NK-92 treated with Interleukin-12 subunit alpha and Interleukin-12 subunit beta, amount 100 ng/mL, for 24 hours (cell line): ENCODE measurements at places on chromosomes 6 and 20.

DNA sequence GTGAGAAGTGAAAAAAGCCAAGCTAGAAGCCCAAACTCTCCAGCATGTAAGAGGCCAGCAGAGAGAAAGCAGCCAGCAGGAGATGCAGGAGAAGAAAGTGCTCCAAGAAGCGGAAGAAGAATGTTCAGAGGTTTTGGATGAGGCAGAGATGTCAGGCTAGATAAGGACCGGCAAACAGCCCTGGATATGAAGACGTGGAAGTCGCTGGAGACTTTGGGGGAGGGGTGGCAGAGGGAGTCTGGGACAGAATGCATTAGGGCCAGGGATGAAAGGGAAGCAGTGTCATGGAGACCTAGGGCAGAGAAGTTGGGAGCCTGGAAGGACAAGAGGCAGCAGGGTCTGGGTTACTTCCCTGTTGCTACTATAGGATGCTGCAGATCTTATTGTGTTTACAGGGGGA is 5.3 kb upstream of the SCUBE3 start:
- no peak for DNase-seq

GRCh38 chr6:108832738-108833137 is 15.5 kb upstream of the ARMC2 start:
- DNase-seq: no peak

DNA sequence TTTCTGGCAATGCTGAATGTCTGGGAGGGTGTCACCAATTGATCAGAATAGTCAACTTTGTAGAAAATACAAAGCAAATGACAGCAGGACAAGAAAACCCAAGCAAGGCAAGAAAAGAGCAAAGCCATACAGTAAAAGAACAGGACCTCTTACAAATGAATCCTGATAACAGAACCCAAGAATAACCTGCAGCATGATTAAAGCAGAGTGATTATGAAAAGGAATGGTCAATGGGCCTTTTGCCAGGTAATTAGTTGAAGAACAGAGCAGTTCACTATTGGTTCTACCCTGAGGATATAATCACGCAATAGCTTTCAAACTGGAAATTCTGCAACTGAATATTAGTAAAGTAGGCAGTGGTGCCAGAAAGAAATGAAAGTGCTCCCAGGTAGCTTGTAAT is 319.8 kb downstream of the FRK start:
- DNase-seq: no peak

GRCh38 chr6:139336488-139336887 is 38.0 kb downstream of the CITED2 start:
- no peak for DNase-seq

DNA sequence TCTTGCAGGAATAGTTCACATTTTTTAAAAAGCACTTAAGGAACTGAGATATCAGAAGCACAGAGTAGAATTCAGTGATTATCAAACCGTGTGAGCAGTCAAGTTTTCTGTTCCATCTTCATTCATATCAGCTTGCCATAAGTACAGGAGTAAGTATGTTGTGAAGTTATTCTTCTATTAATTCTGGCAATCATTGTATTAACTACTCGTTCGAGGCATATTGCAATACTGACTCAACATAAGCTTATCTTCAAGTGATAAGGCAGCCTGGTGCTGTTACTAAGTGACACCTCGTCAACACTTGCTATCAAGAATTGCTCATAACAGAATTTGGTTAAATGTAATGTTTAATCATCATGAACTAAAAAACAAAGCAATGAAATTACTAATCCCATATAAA is 75.7 kb upstream of the SNX9 start:
- DNase-seq: no peak

DNA sequence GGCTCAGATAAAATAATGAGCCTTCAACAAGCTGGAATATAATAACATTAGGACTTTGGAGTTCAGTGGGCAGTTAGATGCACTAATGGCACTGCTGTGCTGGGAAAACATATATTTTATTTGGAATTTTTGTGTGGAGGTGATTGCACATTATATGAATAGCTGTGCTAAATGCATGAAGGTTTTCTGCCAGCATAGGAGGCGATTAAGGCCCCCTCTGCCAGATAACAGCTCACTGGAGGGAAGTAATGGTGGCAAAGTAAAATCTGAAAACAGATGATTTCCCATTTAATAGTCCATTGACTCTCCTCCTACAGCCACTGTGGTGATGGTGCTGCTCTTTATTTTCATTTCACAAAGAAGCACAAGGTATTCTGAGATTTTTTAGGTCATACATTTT is 326.0 kb downstream of the GRIK2 start:
- no peak for DNase-seq

DNA sequence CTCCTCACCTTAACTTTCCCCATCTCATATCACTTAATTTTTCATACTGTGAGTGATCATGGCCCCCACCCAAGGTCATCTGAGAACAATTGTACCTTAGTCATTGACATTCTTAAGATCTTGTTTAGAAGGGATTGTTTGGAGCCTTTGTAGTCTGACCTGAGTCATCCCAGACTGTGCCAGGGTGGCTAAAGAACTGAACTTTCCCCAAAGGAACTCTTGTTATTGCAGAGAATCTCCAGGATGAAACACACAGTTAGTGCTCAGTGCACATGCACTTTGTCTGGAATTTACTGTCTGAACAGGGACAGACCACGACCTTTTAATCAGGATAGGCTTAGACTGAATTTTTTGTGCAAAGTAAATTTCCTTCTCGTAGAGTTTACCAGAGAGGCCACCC is 112.6 kb upstream of the CCN2 start:
- DNase-seq: no peak

- no peak for DNase-seq
Measured at GRCh38 chr20:35821807-35822242, 50.0 kb downstream of the PHF20 start.

GRCh38 chr6:121880831-121881230 is 445.4 kb downstream of the GJA1 start:
- DNase-seq: no peak
